ENCODE measurements at places on chromosomes 2 and 18. TPM values are rescaled to one million over a fixed set of nuclear protein-coding genes. Genes with fewer than 3 reads are reported as not detected.
A peak's percentile ranks its signal among the peaks of the same experiment; 100 is the strongest.

ACADL gene
- total RNA-seq: not detected

LYPD6B gene
- 0.37 TPM for total RNA-seq

DNA sequence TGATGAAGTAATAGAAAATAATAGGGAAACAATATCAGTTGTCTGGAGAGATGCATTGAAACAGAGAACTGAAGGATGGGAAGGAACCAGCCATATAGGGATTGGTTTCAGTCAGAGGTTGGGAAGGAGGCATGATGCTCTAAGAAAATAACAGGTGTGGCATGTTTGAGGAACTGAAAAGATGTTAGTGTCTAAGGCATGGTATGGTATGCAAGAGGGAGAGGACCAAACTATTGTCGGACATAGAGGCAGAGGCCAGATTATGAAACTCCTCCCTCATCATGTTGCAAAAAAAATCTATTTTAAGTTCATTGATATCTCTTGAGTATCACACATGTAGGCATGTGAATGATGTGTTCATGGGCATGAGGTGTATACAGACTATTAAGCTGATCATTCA is 48.9 kb upstream of the EMILIN2 start:
- no peak for DNase-seq

- DNase-seq: peak; percentile 46
Observed at GRCh38 chr2:105734762-105735538, 9.8 kb upstream of the NCK2 start.

- DNase-seq: no peak
Observed at GRCh38 chr18:48943333-48943732, 7.4 kb downstream of the SMAD7 start.

DNA sequence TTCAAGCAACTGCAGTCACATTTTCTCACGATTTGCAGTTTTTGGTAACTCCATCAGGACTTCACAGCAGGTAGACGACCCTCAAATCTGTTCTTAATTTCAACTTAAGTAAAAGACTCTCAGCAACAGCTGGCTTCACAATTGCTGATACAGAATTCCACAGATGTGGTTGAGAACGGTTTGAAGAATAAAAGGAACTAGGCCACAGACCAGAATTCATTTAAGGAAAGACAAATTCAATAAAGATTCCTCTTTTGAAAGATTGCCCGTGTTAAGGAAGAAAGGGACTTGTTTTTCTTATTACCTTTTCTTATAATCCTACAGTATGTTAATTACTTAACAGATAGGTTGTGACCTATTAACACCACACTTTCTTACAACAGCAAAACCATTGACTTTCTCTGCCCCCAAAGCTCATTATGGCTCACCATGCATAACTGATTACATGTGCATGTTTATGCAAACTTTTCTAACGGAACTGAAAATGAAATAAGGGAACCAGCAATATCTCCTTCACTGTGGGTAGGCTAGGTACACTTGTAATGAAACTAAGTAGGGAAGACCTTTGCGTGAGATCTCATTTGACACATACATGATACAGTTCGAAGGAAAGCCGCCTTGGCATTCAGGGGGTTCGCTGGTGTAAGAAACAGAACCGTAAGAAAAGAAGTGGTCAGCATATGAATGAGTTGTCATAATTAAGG is 4.7 kb upstream of the ZNF516 start:
- no peak for DNase-seq

All from MCF 10A (cell line).